ENCODE measurements at places on chromosomes 4 and X. TPM values are rescaled to one million over a fixed set of nuclear protein-coding genes. Genes with fewer than 3 reads are reported as not detected.

- no peak for DNase-seq
Observed at GRCh38 chr4:145545538-145546174, 64.0 kb downstream of the SMAD1 start.

Gene UGT2B11
- not detected for total RNA-seq

GRCh38 chr4:36330796-36331195, 49.4 kb downstream of the DTHD1 start:
- DNase-seq, result no peak

DNA sequence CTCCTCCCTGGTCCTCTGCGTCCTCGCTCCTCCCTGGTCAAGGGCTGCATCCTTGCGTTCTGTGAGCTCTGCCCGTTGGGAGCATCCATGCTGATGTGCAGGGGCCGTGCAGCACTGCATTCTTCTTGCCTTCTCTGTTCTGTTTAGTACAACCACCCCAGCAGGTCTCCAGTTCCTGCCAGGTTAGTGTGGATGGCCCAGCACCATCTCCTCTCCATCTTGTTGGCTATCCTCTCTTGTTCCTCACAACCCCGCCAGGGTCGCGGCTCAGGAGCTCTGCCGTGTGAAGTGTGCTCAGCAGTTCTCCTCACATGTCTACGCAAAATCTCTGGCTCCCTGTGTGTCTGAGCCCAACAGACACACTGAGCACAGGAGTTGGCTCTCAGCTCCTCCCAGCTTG, 10.4 kb upstream of the MAEA start:
- no peak for DNase-seq

GRCh38 chrX:39640866-39641265, 456.9 kb downstream of the BCOR start:
- no peak for DNase-seq

DNA sequence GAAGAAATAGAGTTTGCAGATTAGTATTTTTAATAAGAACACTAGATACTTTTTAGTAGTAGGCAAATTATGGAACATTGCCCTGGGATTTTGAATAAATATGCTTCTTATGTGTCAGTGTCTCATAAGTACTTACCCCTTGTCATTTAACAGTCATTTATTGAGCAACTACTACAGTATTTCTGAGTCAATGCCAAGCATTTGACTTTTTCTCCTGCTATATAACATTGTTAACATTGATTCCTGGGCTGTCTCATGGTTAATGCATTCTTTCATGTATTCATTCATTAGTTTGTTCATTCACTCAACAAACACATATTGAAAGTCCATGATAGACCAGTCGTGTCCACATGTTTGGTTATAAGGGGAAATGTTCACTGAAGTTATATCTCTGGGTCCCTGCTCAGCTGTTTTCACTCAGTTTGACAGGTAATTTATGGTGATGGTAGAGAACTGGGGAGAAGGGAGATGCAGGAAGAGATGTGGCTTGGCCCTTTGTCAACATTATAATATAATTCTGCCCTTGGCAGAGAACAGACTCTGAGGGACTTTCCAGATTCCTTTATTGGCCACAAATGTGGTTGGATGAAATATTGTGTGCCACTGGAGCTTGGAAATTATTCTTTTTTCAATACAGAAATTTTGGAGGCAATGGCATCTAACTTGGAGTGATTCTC, 49.8 kb downstream of the OSTC start:
- no peak for DNase-seq

- DNase-seq, result no peak
Observed at GRCh38 chr4:848803-849477, 23.0 kb upstream of the CPLX1 start.

Gene CSAG1
- 1.5 TPM for total RNA-seq

GRCh38 chr4:114296126-114296525, 302.5 kb upstream of the UGT8 start:
- DNase-seq, result no peak

Gene HSFX2
- total RNA-seq, result not detected

Gene UNC5C
- total RNA-seq, result 0.25 TPM

- DNase-seq, result no peak
Observed at GRCh38 chr4:107278791-107279483, 242.8 kb upstream of the DKK2 start.

Gene RHOXF2B
- not detected for total RNA-seq

Gene KCND1
- 4.9 TPM for total RNA-seq

DNA sequence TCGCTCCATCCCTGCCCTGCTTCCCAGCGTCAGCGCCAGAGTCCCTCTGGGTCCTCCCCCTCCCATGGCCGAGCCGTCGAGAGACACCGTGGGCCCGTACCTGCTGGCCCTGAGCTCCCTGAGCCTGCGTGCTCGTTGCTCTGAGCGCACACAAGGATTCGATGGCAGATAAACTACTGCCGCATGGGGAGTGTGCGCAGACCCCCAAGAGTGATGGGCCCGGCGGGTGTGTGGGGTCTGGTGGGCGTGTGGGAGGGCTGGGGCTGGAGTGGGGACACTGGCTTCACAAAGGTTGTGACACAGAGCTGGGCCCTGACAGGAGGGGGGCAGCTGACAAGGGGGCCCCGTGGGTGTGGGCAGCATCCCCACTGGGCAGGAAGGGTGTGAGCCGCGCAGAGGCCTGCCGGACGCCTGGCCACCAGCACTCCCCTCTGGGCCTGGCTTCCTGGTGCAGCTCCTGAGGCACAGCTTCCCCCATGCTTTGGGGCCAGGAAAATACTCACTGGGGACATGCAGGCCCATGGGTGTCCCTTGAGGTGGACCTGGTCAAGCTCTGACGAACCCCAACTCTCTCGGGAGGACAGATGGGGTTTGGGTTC, 4.8 kb upstream of the RGS12 start:
- DNase-seq, result peak; percentile 10

Gene SOX3
- total RNA-seq, result 16.3 TPM

Gene SERPINA7
- total RNA-seq, result not detected

- no peak for DNase-seq
Observed at GRCh38 chr4:126369076-126369475, 1054.3 kb downstream of the FAT4 start.

GRCh38 chrX:20530406-20530921, 263.8 kb upstream of the RPS6KA3 start:
- DNase-seq, result peak; percentile 55

- no peak for DNase-seq
Observed at GRCh38 chr4:177938226-177938625, 496.0 kb upstream of the AGA start.

Gene ASIC5
- total RNA-seq, result not detected

DNA sequence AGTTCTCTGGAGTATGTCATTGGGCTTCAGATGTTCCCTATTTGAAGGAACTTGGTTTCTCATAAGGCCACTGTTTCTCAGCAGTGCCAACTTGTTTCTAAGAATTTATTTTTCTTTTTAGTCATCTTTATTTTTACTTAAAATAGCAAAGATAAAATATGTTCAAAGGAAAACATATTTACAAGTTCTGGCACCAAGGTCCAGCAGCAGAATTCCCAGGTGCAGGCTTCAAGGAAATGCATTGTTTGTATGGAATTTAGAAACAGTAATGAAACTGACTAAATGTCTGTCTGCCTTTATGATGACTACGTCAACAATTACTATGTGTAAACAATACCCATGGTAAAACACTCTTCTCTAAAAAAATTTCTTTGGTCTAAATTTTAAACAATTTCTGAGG, 109.6 kb downstream of the IL15 start:
- DNase-seq, result no peak

Gene RHOXF2
- total RNA-seq, result 0.07 TPM

GRCh38 chr4:109952612-109953011, 39.9 kb downstream of the EGF start:
- no peak for DNase-seq

Gene ADGRL3
- total RNA-seq, result 9.7 TPM

DNA sequence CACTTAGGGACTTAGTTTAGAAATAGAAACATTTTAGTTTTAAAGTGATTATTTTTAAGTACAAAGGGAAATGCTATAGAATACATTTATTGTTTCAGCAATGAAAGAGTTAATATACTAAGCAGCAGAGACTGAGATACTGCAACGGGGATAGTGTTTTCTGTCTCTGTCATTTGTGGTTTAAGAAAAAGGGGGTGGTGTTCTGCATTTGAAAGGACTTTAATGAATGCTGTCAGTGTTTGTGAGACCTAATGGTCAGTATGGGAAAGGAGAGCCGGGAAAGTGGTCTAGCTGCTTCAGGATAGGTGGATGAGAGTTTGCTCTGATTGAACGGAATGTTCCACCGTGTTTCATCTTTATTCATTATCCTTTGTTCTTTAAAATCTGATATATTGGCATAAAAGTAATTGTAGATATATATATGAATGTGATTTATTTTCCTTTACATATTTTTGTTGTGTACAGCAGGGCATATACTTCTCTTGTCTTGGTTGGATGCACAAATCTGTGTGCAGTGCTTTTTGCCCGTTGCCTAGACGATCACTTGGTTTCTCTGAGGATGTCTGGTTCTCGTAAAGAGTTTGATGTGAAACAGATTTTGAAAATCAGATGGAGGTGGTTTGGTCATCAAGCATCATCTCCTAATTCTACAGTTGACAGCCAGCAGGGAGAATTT, at the start of gene KLHL5:
Gene KLHL5 (plus strand): TSS at position 139 of the 676 bp plus-strand sequence. CDS start 421 bp downstream, at position 560.
- DNase-seq, result no peak

GRCh38 chr4:14364953-14365536, 637.2 kb upstream of the CPEB2 start:
- DNase-seq, result no peak

DNA sequence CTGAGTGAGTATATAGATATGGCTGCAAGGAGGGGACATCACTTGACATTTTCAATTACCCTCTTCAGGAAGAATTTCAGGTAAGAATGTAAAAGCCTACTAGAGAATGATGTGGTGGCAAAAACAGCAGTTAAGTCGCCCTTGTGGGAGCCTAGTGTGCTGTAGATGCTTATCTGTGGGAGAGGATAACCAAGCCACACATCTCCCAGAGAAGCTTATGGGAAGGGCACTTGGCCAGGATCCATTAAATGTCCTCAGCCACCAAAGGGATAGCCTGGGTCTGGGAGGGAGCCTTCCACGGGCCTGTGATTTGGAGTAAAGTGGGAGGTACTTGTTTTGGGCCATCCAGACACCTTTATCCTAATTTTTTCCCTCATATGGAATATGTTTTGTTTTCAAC, 41.3 kb upstream of the BCLAF3 start:
- DNase-seq, result no peak
